ENCODE measurements at places on chromosomes 16 and 17.

- ATAC-seq, result no peak
Observed at GRCh38 chr16:49485663-49486062, 112.1 kb downstream of the C16orf78 start.

DNA sequence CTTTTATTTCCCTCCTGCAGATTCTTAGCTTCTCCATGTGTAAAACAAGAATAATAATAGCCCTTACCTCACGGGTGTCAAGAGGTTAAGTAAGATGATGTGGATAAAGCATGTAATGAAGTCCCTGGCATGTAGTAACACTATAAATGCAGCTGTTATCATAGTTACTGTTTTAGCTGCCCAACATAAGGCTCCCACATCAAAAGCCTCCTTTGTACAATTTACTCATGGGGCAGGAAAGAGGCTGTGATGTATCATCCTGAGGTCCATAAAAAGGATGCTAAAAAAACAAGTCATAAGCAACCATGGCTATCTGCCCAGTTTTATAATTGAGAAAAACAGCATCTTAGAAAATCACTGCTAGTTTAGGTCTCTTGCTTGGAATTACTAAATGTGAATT lies 339.7 kb downstream of the CA10 start:
- no peak for ATAC-seq

GRCh38 chr16:12496186-12496585 lies 307.5 kb downstream of the CPPED1 start:
- ATAC-seq, result no peak

DNA sequence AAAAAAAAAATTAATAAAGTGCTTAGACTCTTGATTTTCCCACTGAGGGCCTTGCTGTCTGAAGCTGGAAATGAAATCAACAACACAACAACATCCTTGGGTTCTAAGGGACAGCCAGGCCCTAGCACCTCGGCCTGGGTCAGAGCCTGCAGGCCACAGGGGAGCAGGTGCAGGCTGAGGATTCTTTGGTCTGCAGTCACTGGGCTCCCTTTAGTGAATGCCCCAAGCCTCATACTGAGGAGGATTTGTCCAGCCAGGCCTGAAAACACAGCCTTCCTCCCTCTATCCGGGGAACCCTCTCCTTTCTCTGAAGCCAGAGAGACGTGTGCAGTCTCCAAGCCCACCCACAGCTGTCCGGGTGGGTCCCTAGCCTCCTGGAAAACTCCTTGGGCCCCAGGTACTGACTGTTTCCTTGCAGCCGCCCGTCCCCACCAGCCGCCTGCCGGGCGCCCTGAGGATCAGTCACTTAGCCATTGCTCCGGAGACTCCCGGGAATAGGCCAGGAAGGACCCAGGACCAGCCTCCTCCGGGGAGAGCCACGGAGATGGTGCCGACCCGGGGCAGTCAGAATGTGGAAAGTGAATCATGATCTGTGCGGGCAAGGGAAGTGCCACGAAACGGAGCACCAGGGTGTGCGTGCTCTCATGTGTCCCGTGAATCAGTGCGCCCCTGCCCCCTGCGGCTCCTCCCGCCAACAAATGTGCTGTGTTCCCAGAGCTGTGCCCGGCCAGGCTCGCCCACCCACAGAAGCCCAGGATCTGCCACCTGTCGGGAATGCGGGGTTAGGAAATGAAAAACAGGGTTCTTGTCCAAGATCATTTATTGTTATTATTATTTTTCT lies 91.0 kb downstream of the RTN4RL1 start:
- no peak for ATAC-seq

DNA sequence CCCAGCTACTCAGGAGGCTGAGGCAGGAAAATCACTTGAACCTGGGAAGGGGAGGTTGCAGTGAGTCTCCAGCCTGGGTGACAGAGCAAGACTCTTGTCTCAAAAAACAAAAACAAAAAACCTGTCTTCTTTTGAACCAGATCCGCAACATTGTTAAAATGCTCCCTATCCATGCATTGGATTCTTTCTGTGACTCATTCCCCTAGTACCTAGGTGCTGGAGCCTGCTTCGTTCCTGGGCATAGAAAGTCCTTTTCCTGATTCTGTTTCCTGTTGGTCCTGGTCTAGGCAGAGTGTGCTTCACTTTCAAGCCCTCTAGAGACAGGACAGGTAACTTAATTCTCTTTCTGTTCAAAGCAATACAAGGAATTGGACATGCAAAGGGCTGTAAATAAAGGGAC lies 5.2 kb downstream of the EPN2 start:
- ATAC-seq, result no peak

DNA sequence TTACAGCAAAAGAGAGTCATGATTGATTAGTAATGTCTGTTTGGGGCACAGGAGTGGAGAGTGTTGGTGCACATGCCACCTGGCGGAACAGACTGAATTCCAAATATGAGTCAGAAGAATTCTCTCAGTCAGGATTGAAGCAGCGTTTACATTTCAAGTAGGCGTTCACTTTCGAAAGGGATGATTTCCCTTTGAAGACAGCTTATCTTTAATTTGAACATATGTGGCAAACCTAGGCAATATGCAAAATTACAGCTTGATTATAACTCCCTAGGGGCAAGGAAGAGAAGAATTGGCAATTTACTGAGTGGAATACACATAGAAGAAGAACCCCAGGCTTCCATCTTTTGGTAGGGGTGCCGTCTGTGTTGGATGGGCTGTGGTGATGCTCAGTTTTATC lies 235.8 kb downstream of the HAPSTR1 start:
- no peak for ATAC-seq

DNA sequence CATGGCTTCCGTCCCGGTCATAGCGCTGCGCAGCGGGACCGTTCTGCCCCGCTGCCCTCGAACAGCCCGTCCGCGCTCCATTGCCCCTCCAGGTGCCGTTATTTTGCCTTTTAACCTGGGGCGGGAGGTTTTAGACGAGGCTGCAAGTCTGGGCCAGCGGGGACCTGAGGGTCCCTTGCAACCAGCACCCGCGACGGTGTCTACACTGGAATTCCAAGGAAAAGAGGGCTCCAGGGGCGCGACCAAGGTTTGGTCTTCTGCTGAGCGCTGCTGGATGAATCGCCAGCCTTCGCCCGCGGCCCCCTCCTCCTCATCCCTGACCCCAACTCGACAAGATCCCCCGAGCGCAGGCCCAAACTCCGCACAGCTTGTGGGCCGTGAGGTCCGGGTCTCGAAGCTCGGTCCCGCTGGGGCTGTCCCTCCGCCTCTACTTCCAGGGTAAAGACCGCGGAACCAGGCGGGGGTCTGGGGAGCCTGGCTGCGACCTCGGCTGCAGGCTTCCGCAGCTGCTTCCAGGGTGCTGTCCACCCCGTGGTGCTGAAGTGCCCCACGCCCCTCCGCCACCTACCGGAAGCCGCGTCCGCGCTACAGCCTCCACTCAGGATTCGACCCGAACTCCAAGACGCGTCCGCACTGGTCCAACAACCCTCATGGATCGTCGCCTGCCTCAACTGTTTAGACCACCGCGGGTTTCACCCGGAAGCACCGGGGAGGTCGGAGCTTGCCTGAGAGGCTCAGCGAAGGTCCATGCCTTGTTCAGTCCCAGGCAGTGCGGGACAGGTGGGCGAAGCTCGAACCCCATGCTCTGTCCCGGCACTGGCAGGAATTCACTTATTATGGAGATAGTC lies 10.1 kb upstream of the CA4 start:
- no peak for ATAC-seq

DNA sequence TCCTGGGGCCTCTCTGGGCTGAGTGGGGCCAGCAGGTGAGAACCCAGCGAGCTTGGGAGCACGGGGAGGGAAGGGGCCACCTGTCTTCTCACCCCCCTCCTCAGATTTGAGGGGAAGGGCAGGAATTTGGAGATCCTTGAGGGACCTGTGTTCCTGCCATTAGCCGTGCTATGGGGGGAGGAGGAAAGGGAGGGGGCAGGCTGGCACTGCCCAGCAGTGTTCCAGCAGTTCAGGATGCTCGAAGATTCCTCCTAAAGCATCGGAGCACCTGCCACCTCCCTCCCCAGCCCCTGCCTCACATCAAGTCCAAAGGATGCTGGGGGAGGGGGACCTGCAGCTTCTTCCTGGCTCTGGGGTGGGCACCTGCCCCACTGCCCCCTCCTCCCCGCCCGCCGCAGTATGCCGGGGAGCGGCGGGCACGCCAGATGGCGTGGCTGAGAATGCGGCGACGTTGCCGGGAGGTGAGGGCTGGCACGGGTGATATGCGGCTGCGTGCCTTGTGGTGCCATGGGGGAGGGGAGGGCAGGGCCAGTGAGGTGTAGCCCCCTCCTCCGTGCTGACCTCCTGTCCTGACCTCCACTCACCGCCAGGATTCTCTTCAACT lies 4.7 kb upstream of the NEUROD2 start:
- ATAC-seq, result peak; percentile 21

DNA sequence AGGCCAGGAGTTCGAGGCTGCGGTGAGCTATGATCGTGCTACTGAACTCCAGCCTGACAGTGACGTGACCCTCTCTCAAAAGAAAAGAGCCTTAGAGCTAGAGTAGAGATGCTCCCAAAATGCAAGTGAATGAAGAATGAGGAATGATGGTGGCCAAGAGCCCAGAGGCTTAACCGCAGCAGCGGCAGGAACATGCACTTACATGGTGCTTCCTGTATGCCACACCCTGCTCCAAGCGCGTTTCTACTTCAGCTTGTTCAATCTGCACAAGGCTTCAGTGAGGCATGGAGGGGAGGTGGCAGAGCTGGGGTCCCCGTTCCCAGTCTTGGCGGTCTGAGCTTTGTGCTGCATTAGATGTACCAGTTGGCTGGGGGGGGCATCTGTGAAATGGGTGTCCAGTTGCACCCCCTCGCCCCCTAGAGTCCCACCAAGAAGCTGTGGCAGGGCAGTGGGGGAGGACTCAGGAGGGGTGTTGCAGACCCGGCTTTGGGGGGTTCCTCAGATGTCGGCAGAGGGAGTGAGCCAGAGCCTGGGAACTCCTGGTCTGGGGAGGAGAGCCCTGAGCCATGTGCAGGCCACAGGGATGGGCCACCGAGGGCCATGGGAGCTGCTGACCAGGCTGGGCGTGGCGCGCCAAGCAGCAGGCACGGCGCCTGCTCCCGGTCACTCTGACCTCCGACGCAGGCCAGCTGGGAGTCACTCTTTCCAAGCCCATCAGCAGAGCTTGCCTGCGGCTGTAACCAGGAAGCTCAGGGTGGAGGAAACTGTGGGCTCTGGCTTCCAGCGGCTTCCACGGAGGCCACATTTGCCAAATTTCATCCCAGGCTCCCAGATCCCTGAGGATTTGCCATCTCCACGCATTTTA lies 260.1 kb downstream of the PARN start:
- ATAC-seq, result no peak

DNA sequence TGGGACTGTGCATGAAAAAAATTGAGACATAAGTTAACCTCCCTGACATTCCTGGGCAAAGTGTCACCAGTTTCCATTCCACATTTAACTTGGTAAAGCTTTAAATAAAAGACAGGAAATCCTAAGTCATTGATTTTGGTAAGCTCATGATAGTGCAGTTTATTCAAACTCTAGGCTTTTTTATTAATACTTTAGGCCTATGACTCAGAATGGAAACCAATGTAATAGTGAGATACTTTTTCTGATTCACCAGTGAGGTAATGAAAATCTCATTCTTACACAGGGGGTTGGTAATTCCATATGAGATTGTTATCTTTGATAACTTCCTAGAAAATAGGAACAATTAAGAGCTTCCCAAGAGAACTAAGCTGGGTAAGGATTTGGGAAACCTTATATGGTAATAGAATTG lies 91.1 kb downstream of the NLK start:
- ATAC-seq, result no peak

DNA sequence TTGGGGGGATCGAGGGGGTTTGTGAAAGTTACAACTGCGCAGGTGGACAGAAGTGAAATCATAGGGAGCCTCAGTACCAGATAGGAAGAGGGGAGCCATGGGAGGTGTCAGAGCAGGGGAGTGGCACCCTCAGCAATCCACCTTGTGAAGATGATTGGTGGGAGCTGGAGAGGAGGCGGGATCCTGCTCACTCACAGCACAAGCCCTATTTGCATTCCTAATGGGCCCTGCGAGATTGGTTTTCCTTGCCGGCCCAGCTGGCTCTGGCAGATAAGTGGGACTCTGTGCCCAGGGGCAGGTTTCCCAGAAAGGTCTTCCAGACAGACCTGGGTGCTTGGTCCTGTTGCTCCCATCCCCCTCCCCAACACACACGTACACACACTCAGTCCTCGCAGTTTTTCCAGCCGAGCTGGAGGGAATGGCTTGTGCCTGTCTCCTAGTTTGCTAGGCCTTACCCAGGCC lies 9.4 kb downstream of the WNT3 start:
- ATAC-seq, result no peak

DNA sequence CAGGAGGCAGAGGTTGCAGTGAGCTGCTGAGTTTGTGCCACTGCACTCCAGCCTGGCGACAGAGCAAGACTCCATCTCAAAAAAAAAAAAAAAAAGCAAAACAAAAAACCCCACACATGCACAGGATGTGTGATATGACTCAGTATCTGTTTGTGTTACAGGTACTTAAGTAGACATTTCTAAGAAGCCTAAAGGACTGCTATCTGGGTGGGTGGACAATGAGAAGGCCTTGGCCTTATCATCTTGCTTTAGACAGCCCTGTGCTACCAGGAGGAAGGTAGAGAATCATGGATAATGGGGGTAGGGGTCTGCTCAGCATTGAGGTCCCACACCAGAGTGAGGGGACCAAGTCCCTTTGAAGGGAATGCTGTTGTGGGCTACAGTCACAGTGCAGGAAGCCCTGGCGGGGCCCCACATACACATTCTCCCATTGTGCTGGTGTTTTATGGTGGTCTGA lies 26.7 kb downstream of the PLD6 start:
- peak; percentile 70 for ATAC-seq

GRCh38 chr16:18969050-18969854 lies 14.5 kb upstream of the TMC7 start:
- ATAC-seq, result peak; percentile 73

DNA sequence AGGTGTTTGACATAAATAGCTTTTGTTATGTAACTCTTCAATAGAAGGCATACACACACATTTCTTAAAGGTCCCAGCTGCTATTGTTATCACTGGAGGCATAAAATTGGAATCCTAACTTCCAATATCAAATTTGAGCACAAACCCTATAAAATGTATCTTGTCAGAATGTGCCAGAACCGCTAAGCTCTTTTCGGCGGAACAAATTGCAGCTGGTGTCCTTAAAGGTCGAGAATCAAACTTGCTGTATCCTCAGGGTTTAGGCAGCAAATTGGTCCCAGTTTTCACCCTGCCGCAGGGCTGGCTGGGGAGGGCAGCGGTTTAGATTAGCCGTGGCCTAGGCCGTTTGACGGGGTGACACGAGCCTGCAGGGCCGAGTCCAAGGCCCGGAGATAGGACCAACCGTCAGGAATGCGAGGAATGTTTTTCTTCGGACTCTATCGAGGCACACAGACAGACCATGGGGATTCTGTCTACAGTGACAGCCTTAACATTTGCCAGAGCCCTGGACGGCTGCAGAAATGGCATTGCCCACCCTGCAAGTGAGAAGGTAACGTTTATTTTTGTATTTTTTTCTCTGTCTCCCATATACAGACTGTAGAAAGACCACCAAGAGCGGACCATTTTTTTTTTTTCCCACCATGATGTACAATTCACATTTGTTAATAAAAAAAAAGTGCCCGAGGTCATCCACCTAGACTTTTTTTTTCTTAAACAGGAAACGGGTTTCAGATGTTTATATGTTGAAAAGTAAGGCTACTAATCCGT lies 297.1 kb downstream of the IRF8 start:
- ATAC-seq, result no peak
